Activated CD4-positive, alpha-beta T cell treated with anti-CD3 and anti-CD28 coated beads, Interleukin-2, amount 50 U/mL, for 24 hours (primary cell): ENCODE measurements at places on chromosomes 1 and 21.

GRCh38 chr1:12692967-12693782, 22.7 kb upstream of the AADACL3 start:
- DNase-seq: no peak

DNA sequence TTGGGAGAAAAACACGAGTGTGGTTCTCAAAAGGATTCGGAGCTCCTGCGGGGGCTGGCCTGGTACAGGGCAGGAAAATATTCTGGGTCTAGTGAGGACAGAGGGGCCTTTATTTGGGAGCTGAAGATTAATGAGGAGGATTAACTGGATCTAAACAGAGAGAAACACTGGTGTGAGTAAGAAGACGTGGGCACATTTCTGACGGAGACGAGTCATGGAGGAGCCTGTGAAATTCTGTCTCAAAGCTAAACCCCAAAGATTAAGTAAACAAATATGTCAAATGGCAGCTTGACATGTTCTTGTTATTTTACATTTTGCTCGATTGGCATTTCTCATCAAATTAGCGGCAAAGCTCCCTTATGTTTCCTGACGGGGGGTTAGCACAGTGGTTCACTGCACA, 12.8 kb downstream of the PROK1 start:
- DNase-seq: no peak

GRCh38 chr1:185271921-185272320, 45.1 kb downstream of the IVNS1ABP start:
- no peak for DNase-seq

GRCh38 chr1:10620776-10621175, 146.0 kb downstream of the PEX14 start:
- DNase-seq: no peak

- no peak for DNase-seq
Measured at GRCh38 chr1:173337126-173337525, 130.0 kb upstream of the TNFSF4 start.

DNA sequence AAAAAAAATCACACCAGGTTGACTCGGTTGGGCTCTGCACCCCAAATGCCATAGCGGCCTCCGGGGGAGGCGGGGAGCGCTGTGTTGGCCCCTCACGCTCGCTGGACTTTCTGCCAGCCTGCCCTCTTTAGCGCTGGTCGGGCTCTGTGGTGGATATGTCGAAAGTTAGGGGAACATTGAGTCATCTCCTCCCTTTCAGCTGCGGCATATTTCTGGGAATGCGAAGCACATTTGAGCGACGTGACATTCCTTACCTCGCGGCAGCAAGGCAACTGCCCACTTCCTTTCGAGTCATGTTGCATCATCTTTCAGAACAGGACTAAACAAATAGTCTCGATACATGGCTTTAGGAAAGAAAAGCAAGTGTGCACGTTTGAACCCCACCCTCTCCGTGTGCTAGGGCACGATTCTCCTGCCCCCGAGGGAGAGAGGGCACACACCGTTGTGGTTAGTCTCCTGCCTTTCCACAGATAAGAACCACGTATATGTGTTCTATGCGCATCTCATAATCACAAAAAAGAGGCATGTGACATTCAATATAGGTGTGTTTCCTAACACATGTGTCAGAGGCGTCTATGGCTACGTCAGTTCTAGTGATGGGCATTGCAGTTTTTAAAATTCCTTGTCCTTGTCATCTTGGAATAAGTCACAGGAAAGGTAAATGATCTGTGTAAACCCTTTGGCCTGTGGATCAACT, 105.9 kb upstream of the SLC45A1 start:
- no peak for DNase-seq

DNA sequence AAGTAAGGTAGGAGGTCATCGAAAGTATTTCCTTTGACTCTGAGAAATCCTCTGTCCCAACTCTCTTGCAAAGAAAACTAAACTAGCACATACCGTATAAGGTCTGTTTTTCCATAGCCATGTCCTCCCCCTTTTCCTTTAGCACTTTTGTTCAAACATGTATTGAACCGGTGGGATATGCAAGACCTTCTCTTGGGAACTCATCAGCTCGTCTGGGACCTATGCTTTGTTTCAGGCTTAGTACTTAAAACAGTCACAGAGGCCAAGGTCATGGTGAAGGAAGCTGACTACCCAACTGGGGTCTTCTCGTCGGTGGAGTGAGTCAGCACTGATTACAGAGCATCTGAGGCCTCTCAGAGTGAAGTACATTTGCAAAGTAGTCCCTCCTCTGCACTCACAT, 185.0 kb downstream of the ZBTB18 start:
- DNase-seq: no peak

DNA sequence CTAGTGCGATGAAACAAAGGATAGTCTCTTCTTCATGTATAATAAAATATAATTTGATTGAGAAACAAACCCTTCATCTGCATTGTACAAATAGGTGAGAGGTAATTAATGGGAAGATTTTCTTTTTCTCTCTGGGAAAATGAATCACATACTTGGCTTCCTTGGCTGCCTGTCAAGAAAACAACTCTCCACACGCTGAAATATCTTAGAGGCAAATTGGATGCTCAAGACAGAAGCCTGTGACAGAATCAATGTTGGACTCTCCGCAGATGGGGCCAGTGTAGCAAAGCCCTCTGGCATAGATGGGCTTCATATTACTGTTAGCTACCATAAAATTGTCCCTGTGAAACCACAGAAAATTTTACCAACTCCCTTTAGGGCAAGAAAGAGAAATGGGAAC, 186.6 kb downstream of the GRIK1 start:
- no peak for DNase-seq

- no peak for DNase-seq
Measured at GRCh38 chr1:172430128-172430454, 9.6 kb downstream of the C1orf105 start.

- DNase-seq: no peak
Measured at GRCh38 chr1:10920063-10920626, 92.3 kb upstream of the TARDBP start.

- no peak for DNase-seq
Measured at GRCh38 chr21:39849014-39849655, 18.1 kb upstream of the PCP4 start.

GRCh38 chr1:175341631-175342429, 149.3 kb upstream of the KIAA0040 start:
- DNase-seq: no peak

DNA sequence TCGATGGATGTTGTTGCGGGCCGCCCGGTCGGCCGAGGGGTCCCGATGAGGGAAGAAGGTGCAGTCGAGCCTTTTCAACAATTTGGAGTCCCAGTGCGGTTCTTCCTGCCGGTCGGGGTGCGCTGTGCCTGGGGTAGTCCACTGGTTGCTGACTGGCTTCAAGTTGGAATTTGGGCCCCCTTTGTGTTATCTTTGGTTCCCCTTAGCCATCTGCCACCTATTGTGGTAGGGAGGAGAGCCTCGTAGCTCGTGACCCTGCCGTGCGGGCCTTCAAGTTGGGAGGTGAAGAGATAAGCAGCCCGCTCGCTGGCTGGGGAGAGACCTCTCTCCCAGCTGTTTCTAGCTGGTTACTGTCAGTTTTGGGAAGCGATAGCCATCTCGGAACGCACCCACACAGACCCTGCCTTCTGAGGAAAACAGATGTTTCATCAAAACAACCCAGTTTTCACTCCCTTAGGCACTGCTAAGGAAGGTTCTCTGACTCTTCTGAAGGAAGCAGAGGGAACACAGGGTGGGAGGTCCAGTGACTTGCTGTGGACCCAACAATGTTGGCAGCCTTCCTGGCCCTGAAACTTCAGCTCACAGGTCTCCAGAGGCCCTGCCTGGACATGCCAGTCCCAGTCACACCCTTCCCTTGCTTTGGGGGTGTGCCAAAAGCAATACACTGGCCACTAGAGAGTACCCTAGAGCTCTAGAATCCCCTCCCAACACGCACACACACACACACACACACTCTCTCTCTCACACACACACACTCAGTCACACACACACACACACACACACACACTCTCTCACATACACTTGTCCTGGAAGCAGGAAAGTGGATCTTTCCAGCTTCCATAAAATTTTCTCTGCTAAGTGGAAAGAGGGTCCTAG, 1.0 kb downstream of the BTG2 start:
- DNase-seq: no peak

DNA sequence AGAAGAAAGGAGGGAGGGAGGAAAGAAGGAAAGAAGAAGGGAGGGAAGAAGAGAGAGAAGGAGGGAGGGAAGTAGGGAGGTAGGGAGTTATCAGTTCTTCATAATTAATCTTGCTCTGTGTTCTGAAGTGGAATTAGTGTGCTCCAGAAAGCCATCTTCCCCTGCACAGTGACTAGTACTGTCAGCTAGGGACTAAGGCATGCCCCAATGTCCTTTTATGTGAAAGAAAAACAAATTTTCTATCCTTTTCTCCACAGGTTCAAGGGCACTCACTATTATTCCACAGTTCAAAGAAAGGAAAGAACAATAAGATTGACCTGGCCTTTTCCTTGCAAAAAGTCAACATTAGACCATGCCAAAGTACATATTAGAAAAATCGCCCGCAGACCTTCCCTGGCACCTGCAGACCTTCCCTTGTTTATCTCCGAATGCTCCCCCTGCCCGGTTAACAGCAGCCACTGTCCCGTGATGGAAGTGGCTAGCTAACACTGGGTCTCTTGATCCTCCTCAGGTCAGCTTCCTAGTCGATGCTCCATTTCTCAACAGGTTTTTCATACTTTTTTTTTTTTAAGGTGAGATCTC, 107.2 kb upstream of the EDEM3 start:
- DNase-seq: no peak

DNA sequence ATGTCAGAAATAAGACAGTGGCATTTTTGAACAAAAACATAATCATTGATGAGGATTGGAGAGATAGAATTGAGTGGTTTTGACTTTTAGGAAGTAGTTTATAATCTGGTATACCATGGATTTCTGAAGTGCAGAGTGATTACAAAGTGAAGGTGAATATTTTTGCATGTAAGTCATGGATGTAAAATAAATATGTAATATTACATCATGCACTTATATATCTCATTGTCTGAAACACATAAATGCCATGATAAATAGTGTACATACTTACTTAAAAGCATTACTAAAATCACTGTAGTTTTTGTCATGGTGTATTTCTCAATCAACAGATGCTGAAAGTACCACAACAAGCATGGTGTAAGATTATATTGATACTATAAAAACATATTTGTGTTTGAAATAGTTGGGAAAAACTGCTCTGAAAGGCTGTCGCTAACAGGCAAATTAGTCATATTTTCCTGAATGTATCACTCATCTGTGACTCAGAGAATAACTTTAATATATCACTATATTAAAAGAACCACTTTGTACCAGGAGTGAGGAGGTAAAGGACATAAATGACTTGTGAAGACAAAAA, 24.8 kb upstream of the RGS18 start:
- no peak for DNase-seq

- DNase-seq: no peak
Measured at GRCh38 chr1:8349961-8350360, 32.0 kb downstream of the SLC45A1 start.

DNA sequence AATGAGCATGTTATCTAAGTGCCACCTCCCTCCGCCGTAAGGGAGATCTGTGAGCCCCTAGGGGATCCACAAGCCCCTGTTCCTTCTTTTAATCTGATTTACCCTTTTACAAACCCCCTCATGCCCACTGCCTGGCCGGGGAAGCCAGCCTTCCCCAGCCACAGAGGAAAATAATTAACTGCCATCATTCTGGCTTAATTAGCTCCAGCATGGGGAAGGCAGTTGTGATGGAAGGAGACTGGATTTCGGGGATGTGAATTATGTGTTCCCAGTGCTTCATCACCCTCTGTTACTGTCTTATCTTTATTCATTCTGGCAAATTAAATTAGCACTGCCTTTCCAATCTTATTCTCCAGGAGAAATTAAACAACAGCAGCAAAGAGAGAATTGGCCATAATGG, 135.8 kb downstream of the PTPRU start:
- no peak for DNase-seq

GRCh38 chr1:232893481-232894313, 56.7 kb upstream of the NTPCR start:
- no peak for DNase-seq

- no peak for DNase-seq
Measured at GRCh38 chr1:202590975-202591411, 119.3 kb downstream of the SYT2 start.

GRCh38 chr1:41802532-41803501, 115.9 kb downstream of the HIVEP3 start:
- DNase-seq: no peak

DNA sequence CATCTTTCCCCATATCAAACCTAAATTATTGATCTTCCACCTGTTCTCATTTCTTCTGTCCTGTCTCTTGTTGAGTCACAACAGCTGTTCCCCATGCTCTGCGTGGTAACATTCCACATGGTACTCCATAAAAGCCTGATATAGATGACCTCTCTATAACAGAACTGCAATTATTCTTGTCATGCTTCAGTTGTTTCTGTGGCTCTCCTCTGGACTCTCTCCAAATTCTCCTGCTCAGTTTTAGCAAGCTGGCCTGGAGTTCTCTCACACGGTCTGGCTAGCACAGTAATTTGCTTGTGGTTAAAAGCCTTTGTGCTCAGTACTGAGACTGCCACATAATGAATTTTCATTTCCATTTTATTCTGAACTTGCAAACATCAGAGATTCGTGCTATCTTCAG, 10.6 kb upstream of the LRRC39 start:
- no peak for DNase-seq

GRCh38 chr1:5949085-5949760, 43.0 kb downstream of the NPHP4 start:
- DNase-seq: no peak

DNA sequence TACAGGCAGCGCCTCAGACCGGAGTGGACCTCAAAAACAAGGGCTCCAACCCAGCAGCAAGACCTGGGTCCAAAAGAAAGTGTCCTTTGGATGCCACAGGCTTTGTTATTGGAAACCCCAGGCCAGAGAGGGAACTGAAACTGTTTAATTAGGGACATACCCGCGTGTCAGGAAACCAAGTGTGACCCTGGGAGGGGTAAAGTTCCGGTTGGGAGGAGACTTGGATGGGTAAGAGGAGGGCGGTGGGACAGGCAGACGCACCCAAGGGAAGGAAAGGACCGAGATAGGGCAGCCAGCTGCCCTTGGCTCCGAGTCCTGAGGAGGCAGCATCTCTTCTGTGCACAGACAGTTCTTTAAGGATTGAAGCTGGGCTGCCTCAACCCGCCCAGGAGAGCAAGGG, 71.4 kb downstream of the CDC7 start:
- DNase-seq: no peak

- DNase-seq: no peak
Measured at GRCh38 chr1:220307607-220308006, 35.4 kb upstream of the RAB3GAP2 start.

DNA sequence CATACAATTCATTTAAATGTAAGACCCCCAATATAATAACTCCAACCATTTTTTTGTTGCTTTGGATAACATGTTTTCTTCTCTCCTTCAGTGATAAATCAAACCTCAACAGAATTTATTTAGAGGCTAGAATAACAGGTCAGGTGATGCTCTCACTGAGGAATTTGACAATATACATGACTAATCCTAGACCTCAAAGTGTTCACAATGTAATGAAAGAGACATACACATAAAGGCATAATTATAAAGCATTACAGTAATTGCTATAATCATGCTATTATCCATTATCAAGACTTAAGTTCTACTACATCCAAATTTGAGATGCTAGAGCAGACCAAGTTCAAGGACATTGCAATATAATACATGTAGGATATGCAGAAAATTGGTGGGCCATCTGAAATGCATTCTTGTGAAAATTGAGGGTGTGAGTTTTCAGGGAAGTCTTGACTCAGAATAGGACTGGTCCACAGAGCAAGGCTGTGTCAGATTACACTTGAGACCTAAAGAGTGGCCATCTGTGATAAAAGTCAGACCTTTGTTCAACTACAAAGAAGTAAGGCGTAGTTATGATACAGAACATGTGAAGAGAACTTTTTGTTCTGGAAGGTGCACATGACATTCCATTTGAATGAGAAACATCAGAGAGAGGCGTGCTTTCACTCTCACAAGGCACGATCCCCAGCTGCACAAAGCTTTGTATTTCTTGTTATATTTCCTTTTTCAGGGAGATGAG, 45.5 kb downstream of the UTP25 start:
- DNase-seq: no peak
